ENCODE measurements at places on chromosomes 6 and 20.

- DNase-seq = no peak
These were observed 144.2 kb upstream of the TNFAIP3 start for GRCh38 chr6:137722749-137723272.

GRCh38 chr6:135640449-135641111 lies 143.0 kb upstream of the AHI1 start:
- no peak for DNase-seq

DNA sequence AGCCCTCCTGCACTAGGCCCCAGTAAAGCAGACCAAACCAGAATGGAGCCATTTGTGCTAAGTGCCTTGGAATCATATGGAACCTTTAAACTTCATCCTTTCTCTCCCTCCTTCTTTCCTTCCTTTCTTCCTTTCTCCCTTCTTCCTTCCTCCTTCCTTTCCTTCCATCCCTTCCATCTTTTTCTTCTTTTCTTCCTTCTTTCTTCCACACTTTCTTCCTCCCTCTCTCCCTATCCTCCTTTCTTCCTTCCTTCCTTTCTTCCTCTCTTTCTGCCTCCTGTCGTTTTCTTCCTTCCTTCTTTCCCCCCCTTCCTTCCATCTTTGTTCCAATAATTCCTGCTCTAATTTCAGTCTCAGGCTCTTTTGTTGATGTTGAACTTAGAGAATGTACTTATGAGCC lies 11.2 kb upstream of the SFT2D1 start:
- no peak for DNase-seq

DNA sequence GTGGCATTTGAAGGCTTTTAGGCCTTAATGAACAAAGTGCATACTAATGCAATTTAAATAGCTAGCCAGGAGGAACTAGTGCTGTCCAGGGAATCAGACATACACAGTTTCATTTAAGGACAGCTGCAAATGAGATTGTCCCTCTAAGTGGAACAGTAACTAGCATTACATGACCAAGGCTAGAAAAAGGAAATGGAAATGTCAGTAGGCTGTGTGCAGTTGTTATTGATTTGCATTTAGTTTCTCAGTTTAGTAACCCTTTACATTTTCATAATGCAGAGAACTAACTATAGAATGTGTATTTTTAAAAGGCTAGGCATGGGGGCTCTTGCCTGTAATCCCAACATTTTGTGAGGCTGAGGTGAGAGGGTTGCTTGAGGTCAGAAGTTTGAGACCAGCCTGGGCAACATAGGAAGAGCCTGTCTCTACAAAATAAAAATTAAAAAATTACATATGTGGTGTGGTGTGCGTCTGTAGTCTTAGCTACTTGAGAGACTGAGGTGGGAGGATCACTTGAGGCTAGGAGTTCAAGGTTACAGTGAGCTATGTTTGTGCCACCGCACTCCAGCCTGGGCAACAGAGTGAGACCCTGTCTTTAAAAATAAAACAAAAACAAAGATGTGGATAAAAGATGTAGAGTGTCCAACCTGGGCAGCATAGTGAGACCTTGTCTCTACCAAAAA lies 468.0 kb downstream of the UTRN start:
- DNase-seq = no peak

DNA sequence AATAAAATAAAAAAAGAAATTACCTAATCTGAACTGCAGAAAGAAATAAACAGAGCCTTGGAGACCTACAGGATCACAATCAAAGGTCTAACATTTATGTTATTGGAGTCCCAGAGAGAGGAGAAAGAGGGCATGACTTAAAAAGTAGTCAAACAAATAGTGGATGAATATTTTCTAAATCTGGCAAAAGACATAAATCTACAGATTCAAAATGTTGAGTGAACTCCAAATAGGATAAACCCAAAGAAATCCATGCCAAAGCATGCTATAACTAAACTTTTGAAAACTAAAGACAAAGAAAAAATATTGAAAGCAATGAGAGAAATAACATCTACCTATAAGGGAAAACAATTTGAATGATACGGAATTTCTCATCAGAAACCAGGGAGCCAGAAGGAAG lies 38.2 kb downstream of the PSMB1 start:
- DNase-seq = no peak

DNA sequence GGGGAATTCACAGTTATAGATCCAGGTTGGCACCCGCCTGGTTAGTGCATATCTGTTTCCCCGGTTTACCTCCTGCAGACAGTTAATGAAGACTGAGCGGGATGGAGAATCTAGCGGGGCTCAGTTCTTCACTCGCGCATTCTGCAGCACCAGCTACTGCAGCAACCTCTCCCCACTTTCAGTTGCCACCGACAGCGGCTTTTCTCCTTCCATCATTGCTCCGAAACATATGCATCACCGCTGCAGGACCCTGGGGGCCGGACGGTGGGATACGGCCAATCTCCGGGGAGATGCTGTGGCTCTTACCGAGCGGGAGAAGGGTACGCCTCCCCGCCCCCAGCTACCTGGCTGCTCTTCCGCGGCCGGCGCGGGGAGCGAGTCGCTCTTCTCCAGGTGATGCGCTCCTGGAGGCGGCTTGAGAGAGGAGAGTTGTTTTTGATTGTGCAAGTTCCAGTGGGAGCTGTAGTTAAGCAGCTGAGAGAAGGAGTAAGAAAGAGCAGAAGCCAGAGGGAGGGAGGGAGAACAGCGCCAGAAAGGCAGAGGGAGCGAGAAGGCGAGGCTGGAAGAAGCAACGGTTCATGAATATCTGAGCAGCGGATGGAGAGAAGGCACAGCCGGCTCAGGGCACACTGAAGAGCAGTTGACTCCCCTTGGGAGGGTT lies at the start of gene SGK1:
Gene SGK1 (minus strand): TSS at position 642 of the 661 bp plus-strand sequence. CDS start 652 bp downstream, outside the sequence.
- peak; percentile 77 for DNase-seq

DNA sequence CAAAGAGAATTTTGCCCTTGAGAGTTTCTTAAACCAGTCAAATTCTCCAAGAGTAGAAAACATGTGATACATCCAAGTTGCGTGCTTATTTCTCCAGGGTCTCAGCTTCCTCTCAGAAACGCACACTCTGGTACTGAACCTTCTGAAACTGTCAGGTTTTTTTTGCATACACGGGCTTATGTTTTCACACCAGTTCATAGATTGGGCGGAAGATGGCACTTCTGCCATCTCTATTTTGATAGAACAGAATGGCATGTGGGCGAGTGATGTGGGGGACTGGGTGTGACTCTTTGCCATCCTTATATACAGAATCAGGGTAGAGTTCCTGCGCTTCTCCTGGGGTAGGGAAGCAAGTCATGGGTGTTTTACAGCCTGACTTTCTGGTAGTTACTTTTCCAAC lies 56.4 kb downstream of the ADTRP start:
- no peak for DNase-seq

- no peak for DNase-seq
These were observed 14.4 kb upstream of the SLC17A2 start for GRCh38 chr6:25944688-25945574.

DNA sequence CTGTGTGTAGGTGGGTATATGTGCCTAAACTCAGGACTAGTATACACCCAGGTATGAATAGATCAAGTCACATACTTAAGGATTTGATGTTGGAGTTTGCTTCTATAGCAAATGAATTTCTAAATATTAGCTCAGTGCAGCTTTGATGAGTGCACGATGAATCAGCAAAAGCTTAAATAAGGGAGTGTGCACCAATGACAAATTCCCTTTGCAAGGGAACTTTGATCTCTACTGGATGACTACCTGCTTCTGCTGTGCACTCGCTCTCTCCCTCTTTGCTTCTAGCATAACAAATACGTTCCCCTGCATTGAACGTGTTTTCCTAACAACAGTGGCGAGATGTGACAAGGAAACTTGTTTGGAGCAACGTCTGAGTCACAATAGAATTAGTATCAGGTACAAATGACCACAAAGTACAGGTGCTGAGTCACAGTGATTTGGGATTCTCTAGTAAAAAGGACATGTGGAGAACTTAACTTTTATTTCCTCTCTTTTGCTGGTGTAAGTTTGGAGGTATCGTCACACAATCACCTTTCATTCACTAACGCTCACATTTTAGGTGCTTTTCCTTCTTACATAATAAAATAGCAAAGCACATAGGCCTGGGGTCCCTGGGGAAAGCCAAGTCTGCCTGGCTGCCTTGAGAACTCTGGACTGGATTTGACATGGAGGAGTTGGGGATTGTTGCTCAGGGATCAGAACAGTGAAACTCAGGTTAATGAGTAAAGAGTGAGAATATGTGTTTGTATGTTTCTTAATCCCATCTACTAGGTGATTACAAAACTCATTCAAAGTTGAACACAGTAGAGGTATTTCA lies 49.7 kb downstream of the KLHL31 start:
- no peak for DNase-seq

DNA sequence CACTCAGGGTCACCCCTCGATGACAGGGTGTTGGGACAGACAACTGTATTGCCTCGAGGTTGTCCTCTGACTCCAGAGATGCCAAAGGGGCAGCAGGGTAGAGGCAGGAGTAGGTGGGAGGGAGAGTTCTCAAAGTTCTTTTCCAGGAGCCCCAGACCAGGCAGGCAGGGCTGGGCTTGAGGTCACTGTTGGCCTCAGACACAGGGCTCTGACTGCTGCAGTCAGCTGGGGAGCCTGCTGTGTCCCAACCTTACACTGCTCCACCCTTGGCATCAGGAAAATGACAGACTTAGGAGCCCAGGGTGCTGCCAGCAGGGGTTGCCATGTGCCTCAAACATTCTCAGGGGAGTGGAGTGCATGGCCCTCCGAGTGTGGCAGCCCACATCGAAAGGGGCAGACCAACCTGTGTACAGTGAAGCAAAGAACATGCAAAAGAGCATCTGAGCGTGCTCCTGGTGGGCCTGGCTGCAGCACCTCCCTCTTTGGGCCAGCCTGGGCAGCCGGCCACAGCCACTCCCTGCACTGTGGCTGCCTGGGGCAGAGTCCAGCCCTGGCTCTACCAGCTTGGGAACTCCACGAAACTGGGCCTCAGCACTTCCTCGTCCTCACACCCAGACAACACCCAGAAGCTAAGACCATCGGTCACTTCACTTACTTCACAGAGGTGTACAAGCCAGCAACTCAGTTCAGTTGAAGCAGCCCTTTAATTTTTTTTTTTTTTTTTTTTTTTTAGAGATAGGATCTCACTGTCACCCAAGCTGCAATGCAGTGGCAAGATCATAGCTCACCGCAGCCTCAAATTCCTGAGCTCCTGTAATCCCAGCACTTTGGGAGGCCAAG lies 24.0 kb downstream of the C6orf132 start:
- DNase-seq = peak; percentile 33

DNA sequence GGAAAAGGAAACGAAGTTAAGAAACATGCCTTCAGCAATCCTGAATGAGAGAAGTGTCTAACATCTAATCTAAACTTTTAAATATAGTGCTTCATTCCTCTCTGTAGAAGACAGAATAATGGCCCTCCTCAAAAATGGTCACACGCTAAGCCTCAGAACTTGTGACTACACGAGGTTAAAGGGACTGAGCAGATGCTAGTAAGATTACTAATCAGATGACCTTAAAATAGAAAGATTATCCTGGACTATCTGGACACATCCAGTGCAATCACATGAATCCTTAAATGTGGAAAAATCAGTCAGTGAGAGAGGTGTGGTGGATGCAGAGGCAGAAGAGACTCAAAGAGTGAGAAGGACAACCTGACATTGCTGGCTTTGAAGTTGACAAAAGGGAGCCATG lies 126.1 kb downstream of the TBX18 start:
- no peak for DNase-seq

GRCh38 chr6:130070792-130071191 lies 52.4 kb downstream of the L3MBTL3 start:
- DNase-seq = no peak

GRCh38 chr6:82914511-82914910 lies 151.1 kb downstream of the UBE3D start:
- DNase-seq = no peak

DNA sequence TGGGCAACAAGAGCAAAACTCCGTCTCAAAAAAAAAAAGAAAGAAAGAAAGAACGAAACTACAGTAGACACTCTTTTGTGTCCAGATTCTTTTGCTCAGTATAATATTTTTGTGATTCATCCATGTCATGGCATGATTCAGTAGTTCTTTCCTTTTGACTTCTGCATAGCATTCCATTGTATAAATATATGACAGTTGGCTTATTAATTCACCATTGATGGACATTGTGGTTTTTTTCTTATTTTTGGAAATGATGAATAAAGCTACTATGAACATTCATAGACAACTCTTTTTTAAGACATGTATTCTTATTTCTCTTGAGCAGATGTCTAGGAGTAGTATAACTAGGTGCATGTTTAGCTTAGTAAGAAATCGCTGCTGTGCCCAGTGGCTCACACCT lies 10.3 kb upstream of the IER3 start:
- no peak for DNase-seq

DNA sequence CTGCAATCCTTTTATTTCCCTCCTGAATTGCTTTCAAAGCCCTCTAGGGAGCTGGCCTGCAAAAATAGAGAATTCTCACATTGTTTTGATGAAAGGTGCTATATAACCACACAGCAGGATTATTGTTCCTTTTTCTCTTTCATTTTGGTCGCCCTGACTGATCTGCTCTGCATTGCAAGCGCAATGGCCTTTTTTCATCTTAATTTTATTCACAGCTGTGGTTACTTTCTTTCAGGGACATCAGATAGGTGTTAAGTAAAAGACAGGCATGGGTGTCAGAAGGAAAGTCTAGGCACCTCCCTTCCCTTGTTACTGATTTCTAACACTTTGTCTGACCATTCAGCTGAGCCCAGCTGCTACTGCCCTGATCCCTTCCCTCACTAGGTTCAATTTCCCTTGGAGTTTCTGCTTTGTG lies 850.5 kb upstream of the MAP3K7 start:
- DNase-seq = no peak

DNA sequence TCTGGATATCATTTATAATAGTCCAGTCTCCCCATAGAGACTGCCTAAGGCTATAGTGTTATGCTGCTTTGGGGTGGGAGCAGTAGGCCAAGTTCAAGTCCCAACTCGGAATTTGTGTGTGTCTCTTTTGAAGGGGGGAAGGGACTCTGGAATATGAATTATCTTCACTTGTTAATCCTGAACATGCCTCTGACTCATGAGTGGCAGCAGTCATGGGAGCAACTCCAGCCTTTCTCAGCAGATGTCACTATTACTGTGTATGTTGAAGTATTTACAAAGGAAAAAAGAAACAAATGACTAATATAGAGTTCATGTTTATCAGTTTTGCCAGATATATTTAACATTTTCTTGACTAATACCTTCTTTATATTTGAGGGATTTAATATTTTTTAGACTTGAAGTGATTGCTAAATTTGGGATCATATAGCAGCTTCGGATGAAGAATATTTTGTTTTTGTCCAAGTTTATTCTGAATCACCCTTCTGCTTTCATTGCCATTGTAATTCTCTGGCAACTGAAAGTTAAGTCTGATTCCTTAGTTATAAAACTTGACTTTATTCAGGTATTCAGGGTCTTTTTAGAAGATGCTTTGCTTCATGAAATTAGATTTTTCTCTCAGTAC lies 23.4 kb downstream of the FAM217A start:
- DNase-seq = peak; percentile 52

Measured in midbrain (tissue), 1 donor.